ENCODE measurements at places on chromosomes 13 and 19. TPM values are rescaled to one million over a fixed set of nuclear protein-coding genes. Genes with fewer than 3 reads are reported as not detected.

- DNase-seq = no peak
Observed at GRCh38 chr13:34914416-34914815, 27.7 kb upstream of the NBEA start.

- no peak for DNase-seq
Observed at GRCh38 chr13:99018418-99019180, 40.7 kb upstream of the DOCK9 start.

Gene HSD11B1L
- 4.0 TPM for polyA plus RNA-seq

- no peak for DNase-seq
Observed at GRCh38 chr13:106432636-106433035, 102.8 kb downstream of the EFNB2 start.

DNA sequence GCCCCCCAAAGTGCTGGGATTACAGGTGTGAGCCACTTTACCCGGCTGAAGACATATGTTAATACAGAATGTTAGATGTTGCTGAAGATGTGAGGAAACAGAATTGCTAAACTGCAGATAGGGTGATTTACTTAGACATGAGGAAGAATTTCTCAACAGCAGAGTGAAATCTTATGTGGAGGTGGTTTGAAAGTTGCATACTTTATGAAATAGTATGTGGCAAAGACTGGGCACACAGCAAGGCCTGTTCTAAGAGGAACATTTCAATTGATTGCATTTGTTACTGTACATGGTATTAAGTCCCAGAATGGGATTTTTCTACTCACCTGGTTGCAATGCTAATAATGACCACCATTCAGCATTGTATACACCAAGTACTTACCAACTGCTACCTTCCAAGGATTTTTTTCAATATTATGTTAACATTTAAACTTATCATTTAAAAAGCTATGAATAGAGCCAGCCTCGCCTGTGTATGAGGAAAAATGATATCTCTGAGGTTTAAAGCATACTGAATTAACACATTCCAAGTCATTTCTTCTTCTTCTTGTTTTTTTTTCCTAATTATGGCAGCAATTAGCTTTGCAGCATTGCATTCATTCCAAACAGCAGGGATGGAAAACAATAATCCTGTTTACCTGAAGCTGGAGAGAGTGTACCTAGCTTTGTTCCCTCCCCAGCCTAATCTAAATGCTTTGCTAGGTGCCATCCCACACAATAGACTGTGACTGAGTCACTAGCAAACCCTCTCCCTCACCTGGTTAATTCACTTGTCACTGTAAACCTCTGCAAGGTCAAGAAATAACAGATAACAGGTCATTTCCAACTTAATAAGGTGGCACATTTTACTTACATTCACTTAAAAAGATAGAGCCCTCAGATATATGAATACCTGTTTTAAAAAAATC is 19.4 kb upstream of the KLF5 start:
- no peak for DNase-seq

Data from CD8-positive, alpha-beta memory T cell (primary cell).